Breast epithelium (tissue), 4 donors: ENCODE measurements at places on chromosomes 12 and 14. TPM values are rescaled to one million over a fixed set of nuclear protein-coding genes. Genes with fewer than 3 reads are reported as not detected.

GRCh38 chr14:33728010-33728498 is 222.8 kb downstream of the EGLN3 start:
- DNase-seq: no peak

DNA sequence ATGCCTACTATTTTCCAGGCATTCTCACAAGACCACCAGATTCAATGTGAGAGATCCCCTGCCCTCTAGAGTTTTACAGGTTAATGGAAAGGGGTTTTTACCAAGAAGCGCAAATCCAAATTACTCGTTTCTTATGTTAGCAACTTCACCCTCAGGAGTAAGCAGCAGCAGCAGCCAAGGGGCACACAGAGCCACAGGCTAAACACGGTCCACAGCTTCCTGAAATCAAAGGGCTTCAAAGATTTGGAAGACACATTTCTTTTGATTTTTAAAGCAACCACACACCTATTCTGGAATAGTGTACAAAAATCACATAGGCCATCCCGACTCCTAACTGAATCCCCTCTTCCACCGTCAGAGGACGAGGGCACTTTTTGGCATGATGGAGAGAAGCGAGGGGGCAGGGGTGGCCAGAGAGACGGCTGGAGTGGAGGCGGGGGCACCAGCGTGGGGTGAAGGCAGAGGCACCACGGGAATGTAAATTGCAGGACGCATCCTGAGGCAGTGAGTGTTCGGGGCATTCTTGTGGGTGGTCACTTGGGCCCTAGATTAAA is 107.0 kb downstream of the ARF6 start:
- no peak for DNase-seq

- no peak for DNase-seq
These were observed 197.0 kb upstream of the PKP2 start for GRCh38 chr12:33093534-33093933.

GRCh38 chr14:67221248-67221981 is 19.8 kb upstream of the PALS1 start:
- no peak for DNase-seq

DNA sequence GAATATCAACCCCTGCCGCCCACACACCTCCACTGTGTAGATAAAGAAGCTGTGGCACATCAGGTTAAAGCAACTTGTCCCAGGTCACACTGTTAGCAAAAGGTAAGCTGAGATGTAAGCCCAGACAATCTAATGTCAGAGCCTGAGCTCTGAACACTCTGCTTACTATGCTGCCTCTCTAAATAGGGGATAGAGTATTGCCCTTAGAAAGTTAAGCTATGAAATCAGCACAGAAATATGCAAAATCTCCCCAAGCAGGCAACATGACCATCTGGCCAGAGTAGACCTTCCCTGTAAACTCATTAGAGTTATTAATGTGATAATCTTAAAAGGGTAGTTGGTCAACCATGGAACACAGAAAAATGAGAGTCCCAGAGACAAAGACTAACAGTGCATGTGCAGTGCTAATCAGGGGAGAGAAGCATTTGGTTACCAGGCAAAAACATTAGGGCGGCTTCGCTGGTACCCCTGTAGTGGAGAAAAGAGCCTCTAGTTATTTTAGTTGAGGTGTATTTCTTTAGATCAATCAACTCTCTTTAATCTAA is 171.0 kb downstream of the BTG1 start:
- no peak for DNase-seq

GRCh38 chr12:100897240-100897639 is 102.7 kb downstream of the ANO4 start:
- DNase-seq: no peak

- DNase-seq: no peak
These were observed 20.9 kb upstream of the NUDT14 start for GRCh38 chr14:105201925-105202513.

DNA sequence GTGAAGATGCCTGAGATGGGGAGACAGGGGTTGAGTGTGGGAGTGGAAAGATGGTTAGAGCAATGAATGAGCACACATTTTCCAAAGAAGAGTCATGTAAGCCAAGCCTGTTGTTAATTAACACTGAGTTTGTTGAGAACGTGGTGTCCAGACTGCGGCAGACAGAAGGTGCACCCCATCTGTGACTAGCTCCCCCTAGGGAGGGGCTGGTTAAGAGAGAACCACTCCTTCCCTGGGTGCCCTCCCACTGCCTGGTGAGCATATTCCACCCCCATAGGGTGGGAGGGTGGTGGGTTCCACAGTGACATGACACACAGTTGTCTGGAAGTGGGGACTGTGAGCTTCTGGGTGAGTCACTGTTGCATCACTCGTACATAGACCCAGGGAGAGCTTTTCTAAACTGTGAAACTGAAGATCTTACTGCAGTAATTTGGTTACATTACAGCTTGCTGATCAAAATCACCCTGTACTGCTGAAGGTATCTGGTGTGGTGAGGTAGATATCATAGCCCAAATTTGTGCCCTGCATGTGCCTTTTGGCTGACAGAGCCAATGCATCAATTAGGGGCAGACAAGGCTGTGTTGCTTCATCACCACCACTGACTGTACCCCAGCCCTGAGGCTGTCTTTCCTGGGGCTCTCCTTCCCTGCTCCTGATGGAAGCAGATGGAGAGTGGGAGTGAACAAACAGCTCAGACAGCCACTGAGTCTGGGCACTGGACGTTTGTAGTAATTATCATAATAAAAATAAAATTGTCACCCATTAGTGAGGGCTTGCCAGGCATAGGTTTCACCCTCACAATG is 150.9 kb downstream of the EMP1 start:
- no peak for DNase-seq

DNA sequence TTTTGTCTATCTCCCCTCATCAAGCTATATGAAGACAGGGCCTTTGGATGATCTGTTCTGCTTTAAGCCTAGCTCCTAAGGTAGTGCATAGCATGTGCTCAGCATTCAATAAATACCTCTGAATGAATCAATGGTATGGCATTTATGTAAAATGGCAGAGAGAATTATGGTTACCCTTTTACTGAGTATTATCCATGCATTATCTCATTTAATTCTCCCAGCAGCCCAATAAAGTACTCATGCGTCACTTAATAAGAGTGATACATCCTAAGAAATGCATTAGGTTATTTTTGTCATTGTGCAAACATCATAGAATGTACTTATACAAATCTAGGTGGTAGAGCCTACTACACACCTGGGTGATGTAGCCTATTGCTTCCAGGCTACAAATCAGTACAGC is 269.7 kb downstream of the KSR2 start:
- no peak for DNase-seq

DNA sequence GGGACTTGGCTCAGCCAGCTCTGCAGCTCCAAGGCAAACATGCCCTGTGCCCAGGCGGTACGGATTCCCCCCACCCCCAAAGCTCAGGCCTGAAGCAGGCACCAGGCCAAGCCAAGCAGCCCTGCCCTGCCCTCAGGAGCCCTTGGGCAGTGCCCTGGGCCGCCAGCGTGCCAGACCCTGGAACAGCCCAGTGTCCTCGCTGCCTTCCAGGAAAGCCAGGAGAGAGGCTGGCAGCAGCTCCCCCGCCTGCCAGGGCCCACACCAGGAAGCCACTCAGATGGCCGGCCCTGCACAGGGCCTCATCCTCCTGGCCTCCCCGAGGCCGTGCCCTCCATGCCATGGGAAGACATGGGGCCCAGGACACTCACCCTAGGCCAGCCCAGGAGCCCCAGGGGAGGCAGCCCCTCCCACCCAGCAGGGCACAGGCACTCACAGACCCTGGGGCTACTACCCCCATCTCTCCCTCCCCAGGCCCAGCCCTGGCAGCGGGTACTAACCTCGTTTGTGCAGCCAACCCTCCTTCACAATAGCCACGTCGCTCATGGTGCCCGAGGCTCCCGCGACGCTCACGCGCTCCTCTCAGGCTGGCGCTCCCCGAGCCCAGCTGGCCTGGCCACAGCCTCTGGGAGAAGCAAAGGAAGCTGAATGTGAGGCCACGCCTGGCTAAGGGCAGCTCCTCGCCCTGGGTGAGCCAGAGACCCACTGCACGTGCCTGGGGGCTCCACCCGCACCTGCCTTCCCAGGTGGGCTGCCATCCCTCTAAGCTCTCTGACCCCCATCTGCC is 3.3 kb downstream of the AKT1 start:
- DNase-seq: no peak

DNA sequence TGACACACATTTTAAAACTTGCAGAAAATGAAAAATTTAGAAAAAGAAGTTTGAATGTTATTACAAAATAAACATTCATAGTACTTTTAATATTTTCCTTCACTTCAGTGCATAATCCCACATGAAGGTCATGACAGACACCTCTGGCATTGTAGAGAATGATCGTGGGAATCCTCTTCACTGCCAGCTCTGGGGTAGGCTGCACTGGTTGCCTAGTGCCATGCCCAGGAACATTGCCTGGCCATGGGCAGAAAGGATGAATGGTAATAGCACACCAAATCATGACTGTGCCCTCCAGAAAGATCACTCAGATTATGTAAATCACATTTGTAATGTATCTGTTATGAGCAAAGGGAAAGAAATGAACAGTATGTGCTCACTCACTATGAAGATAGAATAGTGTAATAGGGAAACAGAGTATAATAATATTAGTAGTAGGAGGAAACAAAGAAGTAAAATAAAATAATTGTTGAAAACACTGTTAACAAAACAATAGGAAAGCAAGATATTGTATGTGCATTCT is 161.6 kb downstream of the PLCZ1 start:
- no peak for DNase-seq

- no peak for DNase-seq
These were observed 47.6 kb downstream of the MYBPC1 start for GRCh38 chr12:101642115-101643067.

DNA sequence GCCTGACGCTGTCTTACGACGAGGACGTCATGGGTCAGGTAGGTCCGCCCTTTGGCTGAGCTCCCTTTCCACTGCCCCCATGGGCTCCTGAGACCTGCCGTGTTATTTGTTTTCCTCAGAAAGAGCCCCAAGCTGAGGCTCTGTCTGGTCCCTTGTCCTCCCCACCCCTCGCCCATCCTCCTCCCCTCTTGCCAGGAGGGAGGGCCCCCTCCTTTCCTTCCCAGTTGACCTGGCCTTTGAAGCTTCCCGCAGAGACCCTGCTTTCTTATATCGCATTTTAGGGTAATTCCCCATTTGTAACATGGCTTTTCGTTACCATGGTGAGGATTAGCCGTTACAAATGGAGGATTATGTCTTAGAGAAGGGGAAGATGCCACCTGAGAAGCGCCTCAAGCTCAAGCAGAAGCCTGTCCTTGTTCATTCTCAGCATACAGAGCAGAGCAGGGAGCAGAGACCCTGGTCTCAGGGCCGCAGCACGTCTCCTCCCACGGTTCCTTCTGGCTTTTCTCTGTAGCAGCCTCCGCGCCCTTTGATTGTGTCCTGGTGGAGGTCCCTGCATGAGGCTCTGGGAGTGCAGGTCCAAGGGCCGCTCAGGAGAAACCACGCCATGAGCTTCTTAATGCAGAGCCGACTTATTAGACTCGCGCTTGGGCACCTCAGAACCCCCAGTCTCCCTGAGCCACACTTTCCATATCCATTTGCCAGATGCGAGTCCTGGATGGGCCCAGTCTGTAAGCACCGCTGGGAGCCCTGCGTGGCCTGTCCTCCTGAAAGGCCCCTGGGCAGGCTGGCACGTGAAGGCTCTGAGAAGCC is 47.2 kb downstream of the UBE3B start:
- no peak for DNase-seq

DNA sequence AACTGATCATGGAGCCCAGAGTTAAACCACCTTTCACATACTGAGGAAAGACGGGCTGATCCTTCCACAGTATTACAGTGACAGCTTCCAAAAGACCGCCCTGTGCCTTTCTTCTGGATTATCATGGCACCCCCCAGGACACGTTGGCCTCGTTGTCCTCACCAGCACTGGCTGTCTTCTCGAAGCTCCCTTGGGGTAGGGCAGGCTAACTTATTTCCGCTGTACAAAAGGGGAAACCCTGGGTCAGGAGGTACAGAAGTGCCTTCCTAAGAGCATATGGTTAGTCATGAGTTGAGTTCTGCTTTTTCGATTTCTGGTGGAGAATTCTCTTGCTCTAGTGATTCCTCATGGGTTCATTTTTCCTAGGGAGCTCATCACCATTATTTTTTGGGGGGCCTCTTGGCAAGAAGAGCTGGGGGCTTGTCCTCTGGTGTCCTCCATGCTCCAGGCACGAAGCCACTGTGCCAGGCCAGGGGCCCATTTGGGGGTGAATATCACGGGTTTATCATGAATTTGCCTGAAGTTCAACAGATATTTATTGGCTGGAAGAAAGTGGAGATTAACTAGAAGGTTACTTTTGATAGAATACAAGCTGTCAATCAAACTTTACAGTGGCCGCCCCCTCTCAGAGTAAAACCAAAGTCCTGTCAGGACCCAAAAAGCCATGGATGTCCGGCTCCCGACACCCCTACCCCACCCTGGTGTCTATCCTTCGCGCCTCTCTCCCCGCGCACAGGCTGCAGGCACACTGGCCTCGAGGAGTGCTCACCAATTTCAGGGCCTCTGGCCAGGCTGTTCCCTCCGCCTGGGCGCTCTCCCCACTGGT is 8.8 kb upstream of the TRAF3 start:
- DNase-seq: no peak

GRCh38 chr14:103899316-103899715 is 28.9 kb upstream of the TDRD9 start:
- no peak for DNase-seq

DNA sequence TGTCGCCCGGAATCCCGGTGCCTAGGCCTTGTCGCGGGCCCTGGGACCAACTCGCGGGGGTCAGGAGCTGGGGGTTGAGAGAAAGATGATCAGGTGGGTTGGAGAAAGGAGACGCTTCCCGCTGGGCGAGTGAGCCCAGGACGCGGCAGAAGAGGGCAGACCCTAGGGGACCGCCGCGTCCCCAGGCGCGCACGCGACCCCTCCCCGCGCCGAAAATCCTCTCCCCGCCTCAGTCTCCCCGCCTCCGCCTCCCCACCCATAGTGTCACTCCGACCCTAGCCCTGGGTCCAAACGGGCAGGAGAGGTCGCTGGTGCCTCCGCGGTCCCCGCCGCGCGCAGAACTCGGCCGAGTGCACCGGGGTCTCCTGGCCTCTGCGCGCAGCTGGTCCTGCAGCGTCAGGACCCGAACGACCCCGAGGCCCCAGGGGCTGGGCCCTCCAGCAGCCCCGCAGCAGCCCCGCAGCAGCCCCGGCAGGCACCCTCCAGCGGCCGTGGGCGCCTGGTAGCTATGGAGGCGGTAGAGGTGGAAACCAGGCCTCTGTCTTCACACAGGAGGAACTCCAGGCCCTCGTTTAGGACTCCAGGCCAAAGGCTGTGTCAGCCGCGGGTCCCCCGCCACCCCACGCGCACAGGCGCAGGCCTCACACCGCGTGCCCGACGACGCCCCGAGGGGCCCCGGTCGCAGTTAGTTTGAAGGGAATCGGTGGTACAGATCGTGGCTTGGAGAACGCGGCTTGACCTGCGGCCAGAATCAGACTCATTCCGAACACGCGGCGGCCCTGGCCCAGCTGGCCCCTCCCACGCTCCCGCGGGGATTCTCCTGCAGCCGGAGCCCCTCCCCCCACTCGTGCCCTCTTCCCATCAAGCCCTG is 60.1 kb upstream of the EIF5 start:
- peak; percentile 13 for DNase-seq

The DHRS4 gene
- 38.4 TPM for total RNA-seq

The GPR68 gene
- 0.32 TPM for total RNA-seq

The EEA1 gene
- total RNA-seq: 27.2 TPM

The PARP11 gene
- 7.5 TPM for total RNA-seq

The ZNF385A gene
- total RNA-seq: 8.9 TPM

The TAS2R42 gene
- not detected for total RNA-seq

The MAX gene
- 64.1 TPM for total RNA-seq
